ENCODE measurements at places on chromosomes 16 and 17.

GRCh38 chr17:67280279-67280678 lies 35.3 kb upstream of the HELZ start:
- H3K27ac ChIP-seq, result no peak overlapping the region
- H3K36me3 ChIP-seq, result no peaks in the 10 kb centered on the region
- no peaks in the 10 kb centered on the region for H3K4me1 ChIP-seq
- no peaks in the 10 kb centered on the region for H3K27me3 ChIP-seq
- DNase-seq, result no peak

DNA sequence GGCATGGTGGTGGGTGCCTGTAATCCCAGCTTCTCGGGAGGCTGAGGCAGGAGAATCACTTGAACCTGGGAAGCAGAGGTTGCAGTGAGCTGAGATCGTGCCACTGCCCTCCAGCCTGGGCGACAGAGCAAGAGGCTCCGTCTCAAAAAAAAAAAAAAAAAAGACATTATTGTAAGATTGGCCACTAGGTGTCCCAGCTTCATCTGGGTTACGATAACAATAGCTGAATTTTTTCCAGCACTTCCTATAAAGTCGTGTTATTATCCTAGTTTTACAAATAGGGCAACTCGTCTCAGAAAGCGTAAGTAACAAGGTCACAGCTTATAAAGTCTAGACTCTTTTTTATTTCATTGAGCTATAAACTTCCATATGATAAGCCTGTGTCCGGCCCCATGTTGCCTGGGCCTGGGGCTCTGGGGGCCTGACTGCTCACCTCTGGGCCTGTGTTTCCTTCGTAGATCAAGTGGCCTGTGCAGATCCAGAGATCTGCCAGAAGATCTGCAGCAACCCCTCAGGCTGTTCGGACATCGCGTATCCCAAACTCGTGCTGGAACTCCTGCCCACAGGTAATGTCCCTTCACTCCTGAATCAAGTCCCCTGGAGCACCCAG lies 60.5 kb downstream of the SLC5A11 start:
- no peaks in the 10 kb centered on the region for H3K36me3 ChIP-seq
- H3K4me1 ChIP-seq, result no peaks in the 10 kb centered on the region
- no peak for DNase-seq
- H3K27me3 ChIP-seq, result no peaks in the 10 kb centered on the region

DNA sequence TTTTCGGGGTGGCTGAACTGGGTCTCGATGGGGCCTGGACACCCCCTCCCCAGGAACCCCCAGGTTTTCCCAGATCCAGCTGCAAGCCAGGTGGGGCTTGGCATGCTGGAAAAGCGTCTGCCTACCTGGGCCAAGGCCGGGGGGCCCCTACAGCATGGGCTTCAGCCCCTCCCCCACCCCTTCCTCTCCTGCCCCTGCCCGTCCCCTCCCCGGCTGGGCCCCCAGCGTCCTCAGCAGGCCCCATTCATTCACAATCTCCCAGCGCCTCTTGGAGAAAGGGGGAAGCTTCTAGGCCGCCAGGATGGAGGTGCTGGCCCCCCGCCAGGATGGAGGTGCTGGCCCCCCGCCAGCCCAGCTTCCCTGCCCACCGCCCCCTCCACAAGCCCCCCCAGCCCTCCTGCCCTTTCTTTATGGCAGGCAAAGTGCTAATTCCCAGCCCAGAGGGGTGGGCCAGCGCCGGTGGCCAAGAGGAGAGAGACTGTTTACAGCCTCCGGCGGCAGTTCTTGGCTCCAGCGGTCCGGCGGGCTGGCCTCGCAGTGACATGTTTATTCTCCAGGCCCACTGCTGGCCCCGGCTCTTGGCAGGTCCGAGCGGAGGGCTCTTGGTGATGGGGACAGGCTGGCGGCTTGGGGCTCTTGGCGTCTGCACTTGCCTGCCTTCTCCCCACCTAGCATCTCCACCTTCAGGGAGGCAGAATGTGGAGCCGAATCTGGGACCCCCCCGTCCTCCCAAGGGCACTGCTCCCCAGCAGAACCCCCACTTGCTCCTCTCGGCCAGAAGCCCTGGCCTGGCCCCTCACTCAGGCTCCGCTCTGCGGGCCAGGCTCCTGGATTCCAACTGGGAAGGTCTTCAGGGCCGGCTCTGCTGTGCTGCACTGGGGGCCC lies 94.4 kb upstream of the CIBAR2 start:
- no peaks in the 10 kb centered on the region for H3K27me3 ChIP-seq
- H3K4me3 ChIP-seq, result no peak overlapping the region
- peaks cover 27% of the 10 kb centered on the region for H3K4me1 ChIP-seq
- DNase-seq, result no peak

DNA sequence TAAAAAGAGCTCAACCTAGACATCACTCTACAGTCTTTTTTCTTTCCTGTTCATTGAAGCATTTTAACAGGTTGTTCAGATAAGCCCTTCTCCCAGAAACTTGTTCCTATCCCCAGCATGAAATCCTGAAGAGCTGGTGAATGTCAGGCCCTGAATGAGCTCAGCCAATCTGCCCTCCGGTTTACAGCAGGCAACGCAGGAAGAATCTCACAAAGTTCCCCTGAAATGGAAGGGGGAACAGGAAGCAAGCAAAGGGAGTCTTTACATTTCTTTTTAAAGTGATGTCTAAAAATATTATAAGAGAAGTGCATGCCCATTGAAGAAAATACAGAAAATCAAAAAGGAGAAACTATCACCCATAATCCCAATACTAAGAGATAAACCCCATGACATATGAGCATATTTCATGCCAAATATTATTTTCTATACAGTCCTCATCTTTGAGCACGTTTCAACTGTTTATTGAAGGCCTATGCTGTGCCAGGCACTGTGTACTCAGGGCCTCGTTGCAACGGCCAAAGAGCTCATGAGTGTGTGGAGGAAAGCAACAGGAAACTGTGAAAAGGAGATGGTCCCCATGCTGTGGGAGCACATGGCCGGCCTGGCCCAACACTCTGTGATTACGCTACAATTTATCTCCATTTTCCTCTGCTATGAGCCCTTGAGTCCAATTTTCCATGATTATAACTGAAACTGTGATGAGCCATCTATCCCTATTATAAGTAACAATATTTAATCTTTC lies 5.7 kb downstream of the TK2 start:
- no peaks in the 10 kb centered on the region for H3K4me1 ChIP-seq
- DNase-seq, result no peak
- no peak overlapping the region for H3K4me3 ChIP-seq
- no peaks in the 10 kb centered on the region for H3K36me3 ChIP-seq

DNA sequence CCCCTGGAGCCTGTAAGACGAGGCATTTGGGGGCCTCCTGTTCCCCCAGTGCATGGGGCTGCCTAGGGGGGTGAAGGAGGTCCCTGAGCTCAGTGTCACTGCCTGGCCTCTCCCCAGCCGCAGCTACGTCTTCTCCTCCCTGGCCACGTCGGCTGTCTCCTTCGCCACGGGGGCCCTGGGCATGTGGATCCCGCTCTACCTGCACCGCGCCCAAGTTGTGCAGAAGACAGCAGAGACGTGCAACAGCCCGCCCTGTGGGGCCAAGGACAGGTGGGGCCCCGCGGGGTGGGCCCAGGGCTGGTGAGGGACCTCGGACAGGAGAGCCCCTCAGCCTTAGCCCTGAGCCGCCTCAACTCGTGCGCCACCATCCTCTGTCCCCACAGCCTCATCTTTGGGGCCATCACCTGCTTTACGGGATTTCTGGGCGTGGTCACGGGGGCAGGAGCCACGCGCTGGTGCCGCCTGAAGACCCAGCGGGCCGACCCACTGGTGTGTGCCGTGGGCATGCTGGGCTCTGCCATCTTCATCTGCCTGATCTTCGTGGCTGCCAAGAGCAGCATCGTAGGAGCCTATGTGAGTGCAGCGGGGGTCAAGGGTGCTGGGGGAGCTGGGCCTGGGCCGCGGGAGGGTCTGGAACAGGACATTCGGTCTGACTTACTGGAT lies 22.2 kb downstream of the MYBBP1A start:
- H3K4me3 ChIP-seq, result no peak overlapping the region
- no peaks in the 10 kb centered on the region for H3K27me3 ChIP-seq
- H3K27ac ChIP-seq, result no peak overlapping the region
- H3K4me1 ChIP-seq, result no peaks in the 10 kb centered on the region
- no peaks in the 10 kb centered on the region for H3K36me3 ChIP-seq

DNA sequence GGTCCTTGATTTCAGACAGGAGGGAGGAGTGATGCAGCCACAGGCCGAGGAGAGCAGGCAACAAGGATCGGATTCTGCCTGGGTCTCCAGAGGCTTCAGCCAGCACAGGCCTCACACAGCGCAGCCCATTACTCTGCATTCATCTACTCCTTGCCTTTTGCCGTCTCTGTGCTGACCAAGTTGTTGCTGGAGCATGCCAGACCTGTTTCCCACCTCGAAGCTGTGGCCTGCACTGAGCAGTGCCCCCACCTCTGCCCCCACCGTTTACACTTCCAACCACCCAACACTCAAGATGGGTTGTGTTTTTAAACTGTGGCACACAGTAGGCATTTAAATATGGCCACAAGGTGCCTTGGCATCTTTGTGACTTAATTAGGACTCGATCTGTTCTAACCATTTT lies 1.3 kb downstream of the PRM2 start:
- H3K27me3 ChIP-seq, result no peaks in the 10 kb centered on the region
- no peak overlapping the region for H3K27ac ChIP-seq
- no peaks in the 10 kb centered on the region for H3K36me3 ChIP-seq
- no peaks in the 10 kb centered on the region for H3K4me1 ChIP-seq

DNA sequence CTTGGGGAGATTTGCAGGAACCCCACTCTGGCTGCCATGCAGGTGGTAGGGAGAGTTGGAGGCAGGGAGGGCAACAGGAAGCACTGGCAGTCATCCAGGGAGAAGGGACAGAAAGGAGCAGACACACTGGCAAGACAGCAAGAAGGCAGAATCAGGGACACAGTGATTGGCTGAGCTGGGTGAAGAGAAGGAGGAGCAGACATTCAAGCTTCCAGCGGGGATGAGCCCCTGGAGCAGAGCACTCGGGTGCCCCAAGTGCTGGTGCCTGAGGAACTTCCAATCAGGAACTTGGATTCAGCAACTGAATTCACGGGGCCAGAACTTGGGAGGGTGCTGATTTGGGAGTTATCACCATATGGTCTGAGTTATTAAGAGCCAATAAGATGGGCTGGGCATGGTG lies 6.3 kb upstream of the ITGA3 start:
- no peak for DNase-seq
- H3K27ac ChIP-seq, result no peak overlapping the region
- H3K4me3 ChIP-seq, result no peak overlapping the region
- peaks cover 44% of the 10 kb centered on the region for H3K4me1 ChIP-seq
- no peaks in the 10 kb centered on the region for H3K27me3 ChIP-seq

DNA sequence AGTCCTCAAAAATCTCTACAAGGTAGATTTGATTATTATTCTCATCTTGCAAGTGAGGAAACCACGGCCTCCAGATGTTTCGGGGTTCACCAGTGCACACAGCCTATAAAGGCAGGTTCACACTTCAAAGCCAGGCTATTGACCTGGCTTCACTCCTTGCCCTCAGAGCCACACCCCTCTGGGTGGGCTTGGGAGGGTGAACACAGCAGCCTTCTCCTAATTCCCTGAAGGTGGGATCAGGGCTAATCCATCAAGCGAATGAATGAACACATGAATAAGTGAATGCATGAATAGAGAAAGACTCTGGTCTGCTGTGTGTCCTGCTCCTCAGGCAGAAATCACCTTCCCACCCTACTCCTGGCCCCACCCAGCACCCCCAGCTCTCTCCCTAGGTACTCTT lies 139.0 kb downstream of the CYLD start:
- DNase-seq, result no peak
- no peaks in the 10 kb centered on the region for H3K27me3 ChIP-seq
- H3K36me3 ChIP-seq, result no peaks in the 10 kb centered on the region

DNA sequence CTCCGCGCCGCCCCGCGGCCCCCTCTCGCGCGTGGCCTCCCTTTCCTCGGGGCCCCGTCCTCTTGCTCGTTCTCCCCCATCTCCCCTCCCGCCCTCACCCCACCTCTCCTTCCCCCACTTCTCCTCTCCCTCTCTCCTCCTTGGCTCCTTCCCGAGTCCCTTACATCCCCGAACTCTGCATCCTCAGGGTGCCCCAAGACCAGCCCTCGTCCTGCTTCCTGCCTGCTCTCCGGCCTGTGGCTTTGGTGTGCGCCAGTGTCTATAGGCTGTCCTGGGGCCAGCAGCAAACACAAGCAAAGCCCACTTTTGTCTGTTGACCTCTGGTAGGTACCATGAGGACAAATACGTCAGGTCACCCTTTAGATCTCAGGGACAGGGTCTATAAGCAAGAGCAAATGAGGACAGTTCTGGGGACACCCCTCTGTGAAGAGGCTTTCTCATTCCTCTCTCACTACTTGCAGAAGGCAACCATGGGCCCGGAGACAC lies 284 bp upstream of the COPZ2 start:
- DNase-seq, result no peak
- H3K27me3 ChIP-seq, result no peaks in the 10 kb centered on the region
- no peaks in the 10 kb centered on the region for H3K4me1 ChIP-seq
- H3K36me3 ChIP-seq, result no peaks in the 10 kb centered on the region
- peak overlapping the region; percentile 74 for H3K4me3 ChIP-seq

DNA sequence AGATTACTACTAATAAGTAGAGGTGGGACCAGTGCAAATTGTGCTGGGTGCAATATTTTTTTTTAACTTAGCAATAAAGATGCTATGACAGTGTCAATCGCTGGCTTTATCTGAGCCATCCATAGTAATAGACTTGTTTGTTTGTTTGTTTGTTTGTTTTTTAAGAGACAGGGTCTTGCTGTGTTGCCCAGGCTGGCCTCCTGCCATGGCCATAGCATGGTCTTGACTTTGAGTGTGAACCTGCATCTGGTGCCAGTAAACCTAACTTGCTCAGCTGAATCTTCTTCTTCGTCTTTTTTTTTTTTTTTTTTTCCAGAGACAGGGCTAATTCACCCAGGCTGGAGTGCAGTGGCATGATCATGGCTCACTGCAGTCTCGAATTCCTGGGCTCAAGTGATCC lies 46.6 kb downstream of the ZNRF1 start:
- H3K4me1 ChIP-seq, result peaks cover 7% of the 10 kb centered on the region
- no peak for DNase-seq

GRCh38 chr17:38864636-38865398 lies 5.0 kb upstream of the LASP1 start:
- H3K4me3 ChIP-seq, result no peak overlapping the region
- DNase-seq, result peak; percentile 11
- no peaks in the 10 kb centered on the region for H3K36me3 ChIP-seq
- H3K4me1 ChIP-seq, result no peaks in the 10 kb centered on the region
- H3K27ac ChIP-seq, result no peak overlapping the region

DNA sequence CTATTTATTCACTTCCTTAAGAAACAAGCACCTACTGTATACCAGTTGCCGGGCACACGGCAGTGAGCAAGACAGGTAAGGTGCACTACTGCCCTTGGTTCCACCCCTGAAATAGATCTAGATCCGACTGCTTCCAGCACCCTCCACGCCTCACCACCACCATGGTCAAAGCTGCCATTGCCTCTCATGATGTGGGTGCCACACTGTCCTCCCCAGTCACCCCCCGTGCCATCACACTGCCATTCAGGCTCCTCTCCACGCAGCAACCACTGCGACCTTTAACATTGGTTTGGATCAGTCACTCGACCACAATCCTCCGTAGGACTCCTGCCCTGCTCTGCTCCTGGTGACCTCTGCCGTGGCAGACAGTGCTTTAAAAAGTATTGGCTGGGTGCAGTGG lies 226.8 kb downstream of the CPPED1 start:
- no peaks in the 10 kb centered on the region for H3K4me1 ChIP-seq
- H3K27me3 ChIP-seq, result no peaks in the 10 kb centered on the region
- DNase-seq, result no peak
- no peak overlapping the region for H3K4me3 ChIP-seq
- no peaks in the 10 kb centered on the region for H3K36me3 ChIP-seq
- no peak overlapping the region for H3K27ac ChIP-seq

- DNase-seq, result no peak
- H3K27me3 ChIP-seq, result no peaks in the 10 kb centered on the region
- no peak overlapping the region for H3K4me3 ChIP-seq
- H3K27ac ChIP-seq, result peak overlapping the region; percentile 96
- H3K4me1 ChIP-seq, result no peaks in the 10 kb centered on the region
- H3K36me3 ChIP-seq, result no peaks in the 10 kb centered on the region
Measured at GRCh38 chr17:35244341-35245195, 1.7 kb downstream of the SLFN5 start.
